ENCODE measurements at places on chromosomes 7 and 10.

DNA sequence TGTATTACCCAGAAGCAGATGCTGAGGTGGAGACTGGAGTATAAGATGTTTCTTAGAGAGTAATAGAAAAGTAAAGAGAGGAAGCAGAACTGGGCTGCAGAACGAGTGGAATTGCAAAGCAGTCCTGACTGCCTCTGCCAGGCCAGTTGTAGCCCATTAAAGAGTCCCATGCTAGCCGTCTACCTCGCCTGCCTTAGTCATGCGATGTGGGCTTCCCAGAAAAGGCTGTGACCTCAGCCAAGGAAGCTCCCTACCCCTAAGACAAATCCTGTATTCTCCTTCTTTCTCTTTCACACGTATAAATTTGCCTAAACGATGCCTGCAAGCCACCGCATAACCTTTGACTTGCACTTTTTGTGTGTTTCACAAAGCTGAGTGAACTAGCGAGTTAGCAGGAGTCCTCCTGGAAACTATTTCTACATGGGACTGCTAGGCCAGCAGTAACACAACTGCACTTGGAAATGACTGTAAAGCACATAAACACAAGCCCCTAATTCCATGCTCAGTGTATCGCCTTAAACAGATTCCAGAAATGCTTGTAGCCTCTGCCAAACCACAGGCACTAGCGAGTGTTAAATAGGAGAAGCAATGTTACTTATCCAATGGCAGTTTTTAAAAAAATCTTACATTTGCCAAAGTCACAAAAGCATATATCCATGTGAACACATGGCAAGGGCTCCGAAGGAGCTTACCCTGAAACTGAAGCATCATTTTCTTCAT, 47.4 kb upstream of the GNAI1 start:
- DNase-seq, result no peak

- DNase-seq, result no peak
Measured at GRCh38 chr10:129417870-129418269, 49.2 kb upstream of the MGMT start.

DNA sequence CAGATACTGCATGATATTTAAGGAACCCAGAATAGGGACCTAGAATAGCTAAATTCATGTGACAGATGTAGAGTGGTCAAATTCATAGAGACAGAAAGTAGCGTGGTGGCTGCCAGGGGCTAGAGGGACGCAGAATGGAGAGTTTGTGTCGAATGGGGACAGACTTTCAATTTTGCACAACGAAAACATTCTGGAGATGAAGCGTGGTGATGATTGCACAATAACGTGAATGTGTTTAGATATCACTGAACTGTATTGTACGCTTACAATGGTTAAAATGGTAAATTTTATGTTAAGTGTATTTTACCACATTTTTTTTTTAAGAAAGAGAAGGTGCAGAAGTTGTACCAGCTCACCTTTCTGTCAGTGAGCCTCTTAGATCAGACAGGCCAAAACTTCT, 137.8 kb upstream of the TNS3 start:
- no peak for DNase-seq

DNA sequence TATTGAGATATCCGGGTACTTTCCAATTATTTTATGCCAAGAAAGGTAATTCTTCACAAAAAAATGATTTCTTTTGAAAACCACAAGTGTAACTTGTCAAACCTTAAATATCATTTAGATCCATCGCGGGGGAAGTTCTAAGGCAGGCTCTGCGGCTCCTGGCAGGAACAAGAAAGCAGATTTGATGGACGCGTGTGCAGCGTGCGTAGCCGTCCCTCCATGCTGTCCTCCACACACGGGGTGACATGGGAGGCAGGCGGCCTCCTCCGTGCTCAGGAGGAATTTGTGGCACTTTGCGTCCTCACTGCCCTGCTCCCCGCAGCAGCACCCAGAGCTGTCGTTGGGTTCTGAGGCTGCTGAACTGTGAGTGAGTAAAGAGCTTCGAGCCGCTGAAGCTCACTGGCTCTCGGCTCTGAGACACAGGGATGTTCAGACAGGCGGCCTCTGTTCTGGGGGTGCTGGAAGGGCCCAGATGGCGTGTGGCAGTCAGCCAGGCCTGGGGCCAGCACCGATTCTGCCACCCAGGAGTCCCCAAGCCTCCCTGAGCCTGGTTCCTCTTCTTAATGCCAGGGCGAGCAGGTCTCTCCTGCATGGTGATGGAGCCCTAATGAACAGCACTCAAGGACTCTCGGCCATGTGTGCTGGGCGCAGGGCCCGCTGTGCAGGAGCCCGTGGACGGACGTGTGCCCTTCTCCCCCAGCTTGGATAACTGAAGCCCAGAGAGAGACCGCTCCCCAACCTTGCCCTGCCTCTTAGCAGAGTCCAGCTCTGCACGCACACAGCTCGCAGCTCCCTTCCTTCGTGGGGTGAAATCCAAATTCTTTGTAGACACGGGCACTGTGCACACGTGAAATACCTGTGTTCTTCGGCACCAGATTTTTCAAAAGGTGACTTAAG, 185.4 kb upstream of the SHH start:
- no peak for DNase-seq

GRCh38 chr10:106424054-106424453, 740.5 kb downstream of the SORCS1 start:
- DNase-seq, result no peak

GRCh38 chr10:21263263-21263803, 262.1 kb downstream of the SKIDA1 start:
- DNase-seq, result no peak

DNA sequence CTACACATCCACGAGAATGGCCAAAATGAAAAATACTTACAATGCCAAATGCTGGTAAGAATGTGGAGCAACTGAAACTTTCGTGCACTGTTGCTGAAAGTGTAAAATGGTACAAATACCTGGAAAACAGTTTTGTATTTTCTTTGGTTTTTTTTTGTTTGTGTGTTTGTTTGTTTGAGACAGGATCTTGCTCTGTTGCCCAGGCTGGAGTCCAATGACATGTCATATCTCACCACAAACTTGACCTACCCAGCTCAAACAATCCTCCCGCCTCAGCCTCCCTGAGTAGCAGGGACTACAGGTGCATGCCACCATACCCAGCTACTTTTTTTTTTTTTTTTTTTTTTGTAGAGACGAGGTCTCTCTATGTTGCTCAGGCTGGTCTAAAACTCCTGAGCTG, 35.6 kb upstream of the CAV2 start:
- no peak for DNase-seq

DNA sequence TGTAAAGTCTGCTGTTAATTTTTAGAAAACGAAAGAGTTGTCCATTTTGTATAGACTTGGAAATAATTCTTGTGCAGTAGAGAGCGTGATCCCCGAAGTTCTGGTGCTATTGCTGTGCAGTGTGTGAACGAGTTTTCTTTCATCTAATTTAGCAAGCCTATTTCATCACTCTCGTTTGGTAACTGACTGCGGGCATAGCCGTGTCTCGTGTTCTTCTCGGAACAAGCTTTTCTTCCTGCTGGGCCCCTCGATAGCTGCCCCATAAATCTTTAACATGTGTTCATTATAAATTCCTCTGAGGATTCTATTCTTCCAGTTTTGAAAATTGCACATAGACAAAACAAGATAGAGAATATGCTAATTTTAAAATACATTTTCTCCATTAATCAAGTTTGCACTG, 622.0 kb upstream of the PFKP start:
- no peak for DNase-seq

DNA sequence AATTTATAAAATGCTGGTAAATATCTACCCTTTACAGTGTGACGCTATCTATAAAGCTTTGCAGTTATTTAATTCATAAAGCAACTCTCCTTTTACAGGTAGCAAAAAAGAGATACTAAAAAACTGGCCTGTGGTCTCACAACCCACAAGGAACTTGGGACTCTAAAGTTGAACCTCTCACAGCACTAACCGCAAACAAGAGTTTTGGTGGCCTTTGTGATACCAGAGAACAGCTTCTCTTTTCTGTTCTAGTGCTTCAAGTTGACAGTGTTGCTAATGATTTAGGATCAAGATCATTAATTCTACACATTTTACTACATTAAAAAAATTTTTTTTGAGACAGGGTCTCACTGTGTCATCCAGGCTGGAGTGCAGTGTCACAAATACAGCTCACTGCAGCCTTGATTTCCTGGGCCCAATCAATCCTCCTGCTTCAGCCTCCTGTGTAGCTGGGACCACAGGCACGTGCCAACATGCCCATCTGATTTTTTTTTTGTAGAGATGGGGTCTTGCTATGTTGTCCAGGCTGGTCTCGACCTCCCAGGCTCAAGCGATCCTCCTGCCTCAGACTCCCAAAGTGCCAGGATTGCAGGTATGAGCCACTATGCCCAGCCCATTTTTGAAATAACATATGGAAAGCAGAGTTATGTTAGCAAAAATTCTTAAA, 56.0 kb upstream of the ST8SIA6 start:
- peak; percentile 64 for DNase-seq

DNA sequence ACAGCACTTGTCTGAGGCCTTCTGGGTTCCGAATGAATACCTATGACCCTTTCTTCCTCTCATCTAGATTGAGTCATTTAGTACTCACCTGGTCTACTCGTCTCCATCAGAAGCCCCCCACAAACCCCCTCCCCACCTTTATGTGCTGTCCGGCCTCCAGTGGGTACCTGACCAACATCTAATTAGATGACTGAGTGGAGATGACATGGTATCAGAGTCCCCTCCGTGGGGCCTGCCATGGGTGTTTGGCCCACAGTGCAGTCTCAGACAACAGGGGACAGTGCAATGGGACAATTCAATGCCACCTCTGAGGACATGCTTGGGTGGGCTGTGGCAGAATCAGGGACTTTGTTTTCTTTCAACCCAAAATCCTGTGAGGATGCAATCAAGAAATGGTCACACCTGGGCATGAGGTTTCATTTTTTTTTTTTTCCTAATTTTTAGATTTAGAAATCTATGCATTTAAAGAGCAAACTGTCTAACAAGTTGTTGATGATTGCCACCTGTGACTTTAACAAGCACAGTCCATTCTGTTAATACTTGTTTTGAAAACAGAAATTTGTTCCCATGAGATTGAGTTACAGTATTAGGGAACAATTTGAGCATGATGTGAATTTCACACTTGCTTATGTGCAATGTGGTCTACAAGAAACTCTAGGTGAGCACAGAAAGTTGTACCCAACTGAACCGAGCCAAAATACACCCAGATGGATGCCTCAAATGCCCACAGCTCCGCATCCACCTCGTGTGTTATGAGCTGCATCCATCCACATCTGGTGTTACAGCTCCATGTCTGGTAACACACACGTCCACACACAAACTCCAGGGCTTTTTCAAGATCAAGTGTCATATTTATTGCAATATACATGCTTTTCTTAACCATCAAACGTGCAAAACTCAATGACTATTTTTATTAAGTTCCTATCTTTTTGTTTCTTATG, 27.5 kb downstream of the GPRIN2 start:
- DNase-seq, result no peak

DNA sequence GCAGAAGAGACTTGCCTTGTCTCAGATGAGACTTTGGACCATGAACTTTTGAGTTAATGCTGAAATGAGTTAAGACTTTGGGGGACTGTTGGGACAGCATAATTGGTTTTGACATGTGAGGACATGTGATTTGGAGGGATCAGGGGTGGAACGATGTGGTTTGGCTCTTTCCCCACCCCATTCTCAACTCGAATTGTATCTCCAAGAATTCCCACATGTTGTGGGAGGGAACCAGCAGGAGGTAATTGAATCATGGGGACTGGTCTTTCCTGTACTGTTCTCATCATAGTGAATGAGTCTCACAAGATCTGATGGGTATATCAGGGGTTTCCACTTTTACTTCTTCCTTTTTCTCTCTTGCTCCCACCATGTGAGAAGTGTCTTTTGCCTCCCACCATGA, 229.7 kb upstream of the KCND2 start:
- no peak for DNase-seq

- no peak for DNase-seq
Measured at GRCh38 chr10:73872190-73872710, 2.1 kb downstream of the CAMK2G start.

- DNase-seq, result no peak
Measured at GRCh38 chr7:44402401-44403060, 77.1 kb upstream of the CAMK2B start.

DNA sequence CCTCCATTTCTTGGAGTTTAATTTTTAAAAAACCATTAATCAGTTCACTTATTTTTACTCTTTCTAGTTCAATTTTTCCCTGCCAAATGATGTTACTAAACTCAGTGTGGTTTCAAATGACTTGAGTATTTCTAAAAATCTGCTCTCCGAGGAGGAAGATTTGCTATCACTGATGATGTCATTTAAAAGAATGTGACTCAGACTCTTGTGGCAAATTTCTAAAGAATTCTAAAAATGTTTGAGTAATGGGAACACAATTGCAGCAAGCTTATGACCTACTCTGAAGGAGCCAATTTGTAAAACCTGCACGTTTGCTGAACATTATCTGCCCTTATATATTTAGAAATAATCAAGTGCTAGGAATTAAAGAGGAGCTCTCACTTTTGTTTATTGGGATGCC, 88.6 kb downstream of the SPAG6 start:
- DNase-seq, result peak; percentile 60

GRCh38 chr10:120429395-120429794, 27.6 kb upstream of the PLPP4 start:
- no peak for DNase-seq
